ENCODE measurements at places on chromosomes 12 and 14.

- no peak for DNase-seq
Observed at GRCh38 chr12:101777485-101777884, 38.2 kb upstream of the SYCP3 start.

- no peak for DNase-seq
Observed at GRCh38 chr12:13504736-13505135, 308.2 kb downstream of the EMP1 start.

- no peak for DNase-seq
Observed at GRCh38 chr14:103516426-103517173, 6.0 kb downstream of the CKB start.

DNA sequence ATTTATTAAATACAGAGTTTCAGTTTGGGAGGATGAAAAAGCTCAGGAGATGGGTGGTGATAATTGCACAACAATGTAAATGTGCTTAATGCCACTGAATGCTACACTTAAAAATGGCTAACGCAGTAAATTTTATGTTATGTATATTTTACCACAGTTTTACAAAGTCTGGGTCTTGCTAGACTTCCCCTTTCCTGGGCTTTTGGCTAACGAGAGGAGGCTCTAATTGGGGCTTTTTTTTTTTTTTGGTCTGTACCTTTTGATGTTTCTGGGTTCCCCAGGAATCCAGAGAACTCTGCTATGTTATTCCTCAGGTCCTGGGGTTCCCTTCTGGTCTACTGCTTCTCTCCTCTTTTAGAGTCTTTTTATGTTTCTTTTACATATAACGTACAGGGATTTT is 355.5 kb downstream of the CACNA1C start:
- no peak for DNase-seq

DNA sequence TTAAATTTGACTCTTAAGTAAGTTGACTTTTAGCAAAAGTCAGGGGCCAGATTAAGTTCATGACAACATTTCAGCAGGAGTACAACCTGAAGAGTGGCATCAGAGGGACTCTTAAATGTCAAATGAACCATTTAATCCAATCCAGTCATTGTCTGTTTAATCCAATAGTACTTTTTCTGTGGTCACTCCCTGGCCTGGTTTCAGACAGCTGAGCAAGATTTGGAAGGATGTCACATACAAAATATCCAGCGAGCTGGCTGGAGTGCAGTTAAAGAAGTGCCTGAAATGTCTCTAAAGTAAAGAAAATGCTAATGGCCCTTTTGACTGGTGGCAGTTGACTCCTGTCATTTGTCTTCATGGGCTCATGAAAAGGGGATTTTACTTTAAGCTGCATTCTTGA is 1082.1 kb downstream of the AACS start:
- DNase-seq = no peak

DNA sequence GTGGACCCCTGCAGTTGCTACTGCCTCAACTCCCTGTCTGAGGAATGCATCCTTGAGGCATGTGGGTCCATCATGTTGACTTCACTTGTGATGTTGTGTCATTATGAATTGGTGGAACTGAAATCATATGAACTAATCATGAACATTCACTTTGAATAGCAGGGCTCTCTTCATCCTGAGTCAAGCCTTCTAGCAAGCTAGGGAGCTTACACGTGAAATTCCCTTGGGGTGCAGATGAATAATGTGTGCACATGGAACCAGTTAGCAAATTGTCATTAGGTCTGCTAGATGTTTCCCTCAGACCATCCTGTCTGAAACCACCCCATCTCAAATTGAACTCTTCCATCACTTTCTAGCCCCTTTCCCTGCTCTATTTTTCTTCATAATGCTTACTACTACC is 3.6 kb downstream of the COQ6 start:
- no peak for DNase-seq

DNA sequence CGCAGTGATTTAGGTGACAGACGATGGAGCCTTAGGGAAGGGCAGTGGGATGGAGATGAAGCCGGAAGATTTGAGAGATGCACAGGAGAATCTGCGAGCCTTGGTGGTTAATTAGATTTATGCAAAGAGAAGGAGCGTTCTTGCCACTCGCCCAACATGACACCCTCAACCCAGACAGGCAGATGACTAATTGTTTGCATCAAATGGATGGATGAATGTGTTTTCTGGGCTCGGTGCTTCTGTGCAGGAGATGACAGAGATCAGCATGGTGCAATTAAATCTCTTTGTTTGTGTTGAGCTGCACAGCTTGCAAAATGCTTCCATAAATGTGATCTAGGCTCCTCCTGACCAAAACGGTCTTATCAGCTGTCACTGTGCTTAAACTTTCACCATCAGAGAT is 202.3 kb upstream of the PRMT8 start:
- no peak for DNase-seq

- DNase-seq = no peak
Observed at GRCh38 chr12:131758016-131758739, 47.3 kb downstream of the SFSWAP start.

GRCh38 chr14:70698288-70698687 is 56.6 kb downstream of the TTC9 start:
- no peak for DNase-seq

DNA sequence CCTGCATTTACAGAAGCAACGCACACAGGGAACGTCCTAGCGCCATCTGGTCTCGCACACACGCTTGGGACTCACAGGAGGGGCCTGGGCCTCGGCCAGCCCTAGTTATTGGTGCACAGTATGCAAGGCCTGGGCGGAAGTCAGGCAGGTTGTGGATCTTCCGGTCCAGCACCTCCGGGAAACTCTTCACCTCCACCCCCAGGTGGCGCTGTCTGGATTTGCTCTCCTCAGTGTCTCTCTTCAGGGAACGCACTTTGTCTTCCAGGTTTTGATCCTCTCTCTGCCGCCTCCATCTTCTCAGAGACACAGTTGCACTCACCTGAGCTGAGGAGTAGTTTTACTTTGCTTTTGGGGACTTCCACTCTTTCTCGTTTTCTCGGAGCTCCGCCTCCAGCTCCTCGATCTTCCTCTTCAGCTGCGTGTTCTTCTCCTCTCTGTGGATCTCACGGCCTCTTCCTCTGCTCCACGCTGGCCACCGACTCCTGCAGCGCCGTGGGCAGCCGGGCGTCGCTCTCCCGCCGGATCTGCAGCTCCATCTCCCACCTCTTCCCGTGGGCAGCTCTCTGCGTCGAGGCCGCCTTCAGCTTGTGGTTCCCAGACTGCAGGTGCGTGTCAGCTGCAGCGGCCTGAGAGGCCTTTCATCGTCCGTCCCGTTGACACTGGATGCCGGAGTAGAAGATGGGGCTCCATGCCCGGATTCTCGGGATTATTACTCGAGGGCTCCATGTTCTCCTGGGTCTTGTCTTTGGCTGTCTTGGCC is 933.8 kb downstream of the TMEM121 start:
- DNase-seq = peak; percentile 24

Data from stimulated activated CD8-positive, alpha-beta memory T cell treated with anti-CD3 and anti-CD28 coated beads, Interleukin-12 subunit alpha, Interleukin-12 subunit beta, amount 100 ng/mL, for 4 hours (primary cell).